Stimulated activated CD8-positive, alpha-beta memory T cell treated with anti-CD3 and anti-CD28 coated beads, Interleukin-7, amount 100 ng/mL, for 1 hour (primary cell): ENCODE measurements at places on chromosomes 7 and 10.
A peak's percentile ranks its signal among the peaks of the same experiment; 100 is the strongest.

DNA sequence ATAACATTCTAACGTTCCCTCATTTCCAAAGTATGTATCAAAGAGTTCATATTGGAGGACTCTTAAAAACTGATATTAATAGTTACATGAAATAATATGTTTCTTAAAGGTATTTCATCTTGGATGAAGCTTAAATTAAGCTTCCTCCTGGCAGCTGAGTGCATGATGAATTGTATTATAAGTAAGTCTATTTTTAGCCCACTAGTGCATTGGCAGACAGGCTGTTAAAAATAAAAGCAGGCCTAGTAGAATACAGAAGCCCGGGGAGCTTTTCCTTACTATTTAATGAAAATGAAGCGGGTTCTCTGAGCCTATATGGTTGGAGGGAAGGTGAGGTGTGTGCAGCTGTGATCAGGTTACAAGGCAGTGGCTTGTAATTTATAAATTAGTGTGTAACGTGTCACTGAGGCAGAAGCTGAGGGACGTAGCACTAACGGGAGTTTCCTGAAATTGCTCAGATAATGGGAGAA lies 130.7 kb upstream of the KMT2E start:
- DNase-seq: no peak

- no peak for DNase-seq
These were observed 20.1 kb downstream of the TMEM168 start for GRCh38 chr7:112770051-112770450.

DNA sequence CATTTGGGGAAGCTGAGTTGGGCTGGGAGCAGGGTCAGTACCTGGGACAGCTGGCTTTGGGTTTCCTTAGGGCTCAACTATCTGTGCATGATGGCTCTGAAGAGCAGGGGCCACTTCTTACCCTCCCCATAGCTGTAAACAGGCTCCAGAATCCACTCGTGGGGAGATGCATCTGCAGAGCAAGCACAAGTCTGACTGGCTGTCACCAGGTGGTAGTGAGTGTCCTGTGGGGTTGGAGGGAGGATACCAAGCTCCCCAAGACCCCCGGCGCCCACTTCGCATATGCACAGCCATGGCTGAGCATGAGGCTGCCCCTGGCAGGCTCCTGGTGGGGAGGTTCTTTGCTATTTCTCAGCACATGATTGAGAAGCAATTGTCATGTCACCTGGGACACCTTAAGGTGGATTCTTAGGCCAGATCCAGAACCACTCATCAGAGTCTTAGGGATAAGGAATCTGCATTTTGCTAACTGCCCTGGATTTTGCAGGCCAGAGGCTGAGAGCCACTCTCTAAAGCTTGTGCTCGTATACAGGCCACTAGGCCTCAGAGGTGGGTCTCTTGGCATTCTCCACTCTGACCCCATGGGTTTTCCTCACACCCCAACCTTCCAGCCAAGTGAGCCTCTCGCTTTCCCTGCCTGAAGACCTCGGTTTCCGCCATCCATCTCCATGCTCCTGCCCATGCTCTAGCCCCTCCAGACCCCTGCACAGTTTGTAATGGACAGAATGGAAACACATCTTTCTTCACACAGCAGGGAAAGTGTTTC lies 53.7 kb downstream of the ADCY1 start:
- DNase-seq: no peak

GRCh38 chr10:102660888-102661657 lies 16.8 kb downstream of the TRIM8 start:
- no peak for DNase-seq

GRCh38 chr10:119384127-119384526 lies 158.4 kb downstream of the RGS10 start:
- no peak for DNase-seq

DNA sequence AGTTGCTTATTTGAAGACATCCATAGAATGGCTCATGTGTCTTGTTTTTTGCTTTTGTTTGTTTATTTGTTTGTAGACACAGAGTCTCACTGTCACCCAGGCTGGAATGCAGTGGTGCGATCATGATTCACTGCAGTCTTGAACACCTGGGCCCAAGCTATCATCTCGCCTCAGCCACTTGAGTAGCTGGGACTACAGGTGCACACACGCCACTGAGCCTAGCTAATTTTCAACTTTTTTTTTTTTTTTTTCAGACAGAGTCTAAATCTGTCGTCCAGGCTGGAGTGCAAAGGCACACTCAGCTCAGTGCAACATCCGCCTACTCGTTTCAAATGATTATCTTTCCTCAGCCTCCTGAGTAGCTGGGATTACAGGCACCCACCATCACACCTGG lies 83.3 kb upstream of the KLF6 start:
- DNase-seq: no peak

DNA sequence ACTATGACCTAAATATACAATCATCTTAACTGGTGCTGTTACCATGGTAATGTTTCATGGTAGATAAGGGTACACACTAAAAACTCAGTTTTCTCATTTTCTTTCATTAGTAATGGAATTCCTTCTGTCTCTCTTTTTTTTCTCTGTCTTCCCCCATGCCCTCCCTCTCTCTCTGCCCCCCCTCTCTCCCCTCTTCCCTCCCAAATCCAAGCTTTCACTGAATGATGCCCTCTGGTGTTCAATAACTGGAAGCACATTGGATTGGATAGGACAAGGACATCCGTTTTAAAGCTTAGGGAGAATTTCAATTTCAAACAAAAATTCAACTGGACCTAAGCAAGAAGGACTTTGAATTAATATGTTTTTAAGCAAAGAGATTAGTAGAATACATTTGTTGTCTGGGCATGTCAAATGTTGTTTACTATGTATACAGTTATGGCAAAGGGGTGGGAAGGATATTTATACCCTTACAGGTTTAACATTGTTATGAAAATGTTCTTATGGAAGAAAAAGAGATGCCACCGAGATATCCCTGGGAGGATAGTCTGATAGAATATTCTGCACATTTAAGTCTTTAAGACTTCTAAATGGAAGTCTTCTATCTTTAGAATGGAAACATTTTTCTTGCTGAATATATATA lies 6.1 kb downstream of the CHRM2 start:
- no peak for DNase-seq

DNA sequence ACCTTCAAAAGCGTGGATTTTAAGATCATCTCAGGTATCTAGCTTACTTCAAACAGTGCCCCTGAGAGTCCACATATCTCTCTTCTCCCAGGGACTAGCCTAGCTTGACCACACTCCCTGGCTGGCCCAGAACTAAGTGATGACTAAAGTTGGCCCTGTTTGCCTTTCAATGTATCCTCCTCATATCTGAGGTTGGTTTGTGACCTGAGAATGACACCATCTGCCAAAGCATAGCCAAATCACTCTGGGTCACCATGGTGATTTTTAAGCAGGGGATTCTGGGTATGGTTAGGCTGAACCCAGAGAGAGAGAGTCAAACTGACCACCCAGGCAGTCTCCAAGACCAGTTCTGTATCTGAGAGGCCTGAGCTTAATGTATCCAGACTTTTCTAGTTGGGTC lies 16.2 kb downstream of the CNNM1 start:
- no peak for DNase-seq

DNA sequence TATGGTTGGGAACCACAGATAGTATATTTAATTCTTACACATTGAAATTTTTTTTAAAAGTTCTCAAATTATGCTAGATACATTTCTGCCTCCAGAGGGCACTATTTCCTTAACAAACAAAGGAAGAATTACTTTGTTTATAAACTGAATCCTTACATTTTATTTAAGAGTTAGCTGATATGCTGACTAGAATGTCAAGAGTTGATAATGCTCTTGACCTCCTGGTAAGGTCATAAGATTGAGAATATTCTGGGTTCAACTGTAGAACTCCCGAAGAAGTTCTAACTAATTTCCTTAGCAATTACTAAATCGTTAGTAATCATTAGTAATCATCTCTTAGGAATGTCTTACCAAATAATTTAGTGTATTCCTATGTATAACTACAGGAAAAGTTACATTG lies 95.3 kb upstream of the CYP26C1 start:
- DNase-seq: no peak

DNA sequence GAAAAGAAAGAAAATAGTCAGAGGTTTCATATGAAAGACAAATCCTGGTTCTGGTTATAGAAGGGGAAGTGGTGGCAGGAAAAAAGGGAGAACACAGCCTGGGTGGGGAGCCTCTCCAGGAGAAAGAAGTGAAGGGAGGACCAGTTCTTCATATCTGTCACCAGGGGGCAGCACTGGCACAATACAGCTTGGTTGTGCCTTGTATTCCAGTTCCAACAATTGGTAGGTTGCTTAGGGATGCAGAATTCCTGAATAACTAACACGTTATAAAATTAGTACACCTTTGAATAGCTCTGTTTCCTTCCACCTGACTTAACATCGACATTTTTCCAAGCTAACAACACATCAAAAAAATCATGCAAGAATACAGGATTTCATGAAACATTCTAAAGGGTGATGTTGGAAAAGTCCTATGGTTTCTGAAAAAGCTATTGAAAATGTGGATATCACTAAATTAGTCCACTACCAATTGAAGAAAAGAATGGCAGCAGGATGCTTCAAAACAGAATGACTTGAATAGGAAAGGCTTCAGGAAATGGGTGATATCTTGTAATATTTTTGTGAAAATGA lies 52.9 kb downstream of the CYP26A1 start:
- no peak for DNase-seq

GRCh38 chr10:90775351-90776028 lies 82.3 kb downstream of the HTR7 start:
- DNase-seq: no peak

DNA sequence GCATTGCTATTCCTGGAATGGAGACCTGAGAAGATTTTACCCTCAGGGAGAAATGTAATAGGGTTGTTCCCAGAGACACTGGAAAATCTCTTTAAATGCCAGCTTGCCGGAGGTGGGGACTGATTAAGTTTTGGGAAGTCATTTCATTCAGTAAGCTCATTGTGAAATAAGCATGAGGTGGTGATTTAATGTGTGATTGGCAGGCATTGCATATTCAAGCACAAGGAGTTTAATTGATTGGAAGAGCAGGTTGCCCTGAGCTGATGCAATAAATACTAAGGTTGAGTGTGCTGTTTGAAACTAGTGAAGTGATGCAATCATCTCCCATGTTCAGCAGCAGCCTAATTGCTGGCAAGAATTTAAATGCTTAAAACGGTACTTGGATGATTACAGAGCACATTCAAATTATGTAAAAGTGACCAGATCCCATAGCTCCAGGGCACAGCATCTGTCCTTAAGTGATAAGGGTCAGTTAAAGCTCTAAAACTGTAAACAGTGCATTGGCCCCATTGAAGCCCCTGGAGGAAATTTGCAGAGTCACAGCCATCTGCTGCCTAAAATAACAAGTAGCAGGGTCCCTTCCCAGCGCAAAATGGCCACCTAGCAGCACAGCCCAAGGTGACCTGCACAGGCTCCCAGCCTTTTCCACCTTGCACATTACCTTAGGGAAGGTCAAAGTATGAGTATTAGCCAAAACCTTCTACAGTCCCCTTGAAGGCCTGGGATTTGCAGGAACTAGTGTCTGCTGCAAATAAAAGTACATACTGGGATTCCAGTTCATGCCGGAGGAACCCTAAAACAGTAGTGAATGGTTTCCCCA lies 92.1 kb downstream of the CCDC71L start:
- no peak for DNase-seq

GRCh38 chr10:59611048-59611447 lies 98.6 kb downstream of the SLC16A9 start:
- no peak for DNase-seq

DNA sequence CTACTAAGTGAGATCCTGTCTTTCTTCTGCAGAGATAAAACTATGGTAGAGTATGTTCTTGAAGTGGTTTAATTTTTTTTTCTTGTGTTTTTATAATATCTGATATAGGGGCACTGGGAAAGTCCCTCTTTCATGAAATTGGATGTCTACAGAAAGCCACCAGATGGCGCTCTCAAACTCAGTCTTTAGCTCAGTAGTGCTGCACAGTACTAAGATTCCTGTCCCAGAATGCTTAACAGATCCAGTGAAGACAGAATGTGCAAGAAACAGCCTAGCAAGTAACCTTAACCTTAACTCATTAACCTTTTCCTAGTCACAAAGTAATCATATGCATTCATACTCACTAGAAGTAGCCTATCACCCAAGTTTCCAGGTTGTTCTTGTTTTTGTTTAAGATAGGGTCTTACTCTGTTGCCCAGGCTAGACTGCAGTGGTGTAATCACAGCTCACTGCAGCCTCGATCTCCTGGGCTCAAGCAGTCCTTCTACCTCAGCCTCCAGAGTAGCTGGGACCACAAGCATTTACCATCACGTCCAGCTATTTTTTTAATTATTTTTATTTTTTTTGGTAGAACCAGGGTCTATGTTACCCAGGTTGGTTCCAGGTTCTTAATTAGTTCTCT lies 56.7 kb downstream of the IDE start:
- peak; percentile 44 for DNase-seq

DNA sequence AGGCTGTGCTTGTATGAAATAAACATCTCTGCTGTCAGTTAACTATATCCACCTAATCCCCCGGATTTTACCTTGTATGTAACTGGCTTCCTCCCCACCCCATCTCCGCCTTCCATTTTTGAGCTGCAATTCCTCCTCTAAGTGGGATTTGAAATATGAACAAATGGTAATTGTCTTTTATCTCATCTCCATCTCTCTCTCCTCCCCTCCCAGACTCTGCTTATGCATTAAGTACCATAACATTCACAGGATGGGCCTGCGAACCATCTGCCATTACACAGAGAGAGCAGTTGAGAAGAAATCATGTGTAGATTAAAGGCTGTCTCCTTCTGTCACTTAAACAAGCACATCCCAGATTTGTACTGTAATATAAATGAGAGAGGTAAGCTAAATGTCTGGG lies 1169.9 kb downstream of the TYW1 start:
- DNase-seq: no peak

DNA sequence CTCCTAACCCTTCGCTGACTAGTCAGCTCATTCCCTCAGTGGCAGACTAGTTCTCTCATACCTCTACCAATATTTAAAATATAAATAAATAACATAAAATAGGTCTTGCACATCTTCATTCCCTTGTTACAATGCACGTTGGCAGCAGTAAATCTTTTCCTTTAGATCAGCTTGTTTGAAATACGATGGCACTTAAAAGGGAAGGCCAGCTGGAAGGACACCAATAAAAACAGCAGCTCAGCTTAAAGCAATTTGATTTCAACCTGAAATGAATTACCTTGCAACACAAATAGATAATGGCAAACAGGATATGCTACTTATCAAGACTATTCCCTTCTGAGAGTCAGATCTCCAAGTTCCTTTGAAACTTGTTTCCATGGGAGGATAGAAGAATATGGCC lies 321.8 kb downstream of the GFRA1 start:
- no peak for DNase-seq

- DNase-seq: no peak
These were observed 29.4 kb upstream of the GATAD1 start for GRCh38 chr7:92417913-92418312.

GRCh38 chr7:36606153-36606975 lies 117.9 kb downstream of the AOAH start:
- DNase-seq: no peak
